ENCODE measurements at places on chromosomes 2 and 18.

DNA sequence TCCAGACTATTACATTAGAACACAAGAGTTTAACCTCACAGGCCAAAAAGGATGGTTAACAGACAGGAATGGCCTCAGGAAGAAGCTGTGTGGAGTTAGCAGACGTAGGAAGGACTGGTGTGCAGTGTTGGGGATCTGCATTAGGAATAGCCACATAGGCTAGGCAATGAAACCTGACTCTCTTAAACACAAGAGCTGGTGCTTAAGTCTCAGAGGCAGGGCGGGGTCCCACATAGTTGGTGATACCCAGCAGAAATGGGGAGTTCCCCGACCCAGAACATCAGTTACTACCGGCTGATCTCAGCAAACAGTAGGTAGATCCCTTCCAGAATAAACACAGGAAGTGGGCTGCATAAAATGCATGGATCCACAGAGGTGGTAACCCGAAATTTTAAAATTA lies 64.1 kb downstream of the CCDC93 start:
- no peak for DNase-seq

DNA sequence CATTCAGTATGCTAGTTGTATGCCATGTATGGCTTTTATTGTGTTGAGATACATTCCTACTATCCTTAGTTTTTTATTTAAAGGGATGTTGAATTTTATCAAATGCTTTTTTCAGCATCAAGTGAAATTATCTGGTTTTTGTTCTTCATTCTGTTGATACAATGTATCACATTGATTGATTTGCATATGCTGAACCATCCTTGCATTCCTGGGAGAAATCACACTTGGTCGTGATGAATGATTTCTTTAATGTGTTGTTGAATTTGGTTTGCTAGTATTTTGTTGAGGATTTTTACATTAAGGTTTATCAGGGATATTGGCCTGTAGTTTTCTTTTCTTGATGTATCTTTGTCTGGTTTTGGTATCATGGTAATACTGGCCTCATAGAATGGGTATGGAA lies 49.7 kb downstream of the CD28 start:
- DNase-seq, result no peak

GRCh38 chr2:128311216-128311754 lies 7.4 kb downstream of the HS6ST1 start:
- no peak for DNase-seq

DNA sequence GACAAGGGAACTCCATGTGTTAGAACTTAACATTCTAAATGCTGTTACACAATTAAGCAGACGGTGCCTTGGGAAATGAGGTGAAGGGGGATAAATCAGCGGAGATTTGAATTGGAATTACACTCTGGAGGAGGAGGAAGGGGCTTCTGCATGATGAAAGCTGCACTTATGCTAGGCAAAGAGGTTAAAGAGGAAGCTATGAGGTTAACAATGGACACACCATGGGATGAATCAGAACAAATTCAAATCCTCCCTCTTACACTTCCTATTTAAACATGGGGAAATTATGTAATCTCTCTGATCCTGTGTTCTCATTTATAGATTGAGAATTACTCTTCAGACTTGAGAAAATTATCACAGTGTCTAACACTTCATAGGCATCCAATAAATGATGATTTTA lies 121.5 kb upstream of the SIX2 start:
- no peak for DNase-seq

DNA sequence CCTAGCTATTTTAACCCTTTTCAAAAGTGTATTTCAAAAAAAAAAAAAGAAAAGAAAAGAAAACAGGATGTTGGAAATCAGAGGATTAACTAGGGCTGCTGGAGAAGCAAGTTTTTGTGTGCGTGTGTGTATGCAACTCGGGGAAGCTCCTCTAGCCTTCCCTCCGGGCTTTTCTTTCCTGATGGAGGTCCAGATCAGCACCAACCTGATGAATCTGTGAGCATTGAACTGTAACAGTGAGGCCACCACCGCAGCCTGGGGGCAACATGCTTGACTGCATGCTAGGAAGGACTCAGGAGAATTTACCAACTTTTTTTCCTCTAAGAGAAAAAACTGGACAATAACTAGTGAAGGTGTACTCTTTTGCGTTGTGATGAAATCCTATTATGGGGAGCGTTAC lies 2.3 kb downstream of the OBSL1 start:
- no peak for DNase-seq

- no peak for DNase-seq
These were observed 42.7 kb upstream of the LTBP1 start for GRCh38 chr2:32904074-32904473.

DNA sequence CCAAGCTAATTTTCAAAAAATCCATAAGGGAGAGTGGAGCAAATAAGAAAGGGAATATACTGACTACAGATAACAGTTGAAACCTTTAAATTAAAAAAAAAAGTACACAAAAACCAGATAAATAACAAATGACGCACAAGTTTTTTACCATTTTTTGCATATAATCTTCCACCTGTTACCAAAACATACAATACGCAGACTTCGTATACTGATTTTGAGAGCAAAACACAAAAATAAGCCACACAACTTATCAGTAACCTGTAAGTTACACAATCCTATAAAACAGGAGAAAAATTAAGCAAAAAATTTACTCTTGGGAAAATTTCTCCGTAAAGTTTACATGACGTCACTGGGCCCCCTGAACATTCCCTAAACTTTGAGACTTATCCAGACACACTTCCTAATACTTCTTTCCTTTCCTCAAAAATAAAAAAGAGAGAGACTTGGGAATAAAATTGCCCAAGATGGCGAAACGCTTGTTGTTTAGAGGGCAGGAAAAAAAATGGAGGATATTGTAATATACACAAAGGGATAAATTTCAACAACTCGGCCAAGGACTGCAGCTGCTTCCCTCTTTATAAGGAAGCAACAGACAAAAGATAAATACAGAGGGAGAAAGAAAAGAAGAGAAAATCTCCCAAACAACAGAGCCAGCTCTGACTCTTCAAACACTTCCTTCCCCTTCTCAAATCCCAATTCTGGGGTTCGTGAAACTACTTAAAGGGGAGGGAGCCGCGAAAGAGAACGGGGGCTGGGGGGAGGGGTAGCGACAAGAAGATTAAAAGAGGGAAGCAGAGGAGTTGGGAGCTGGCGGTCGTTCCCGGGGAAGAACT lies 1.6 kb downstream of the BAZ2B start:
- DNase-seq, result no peak

DNA sequence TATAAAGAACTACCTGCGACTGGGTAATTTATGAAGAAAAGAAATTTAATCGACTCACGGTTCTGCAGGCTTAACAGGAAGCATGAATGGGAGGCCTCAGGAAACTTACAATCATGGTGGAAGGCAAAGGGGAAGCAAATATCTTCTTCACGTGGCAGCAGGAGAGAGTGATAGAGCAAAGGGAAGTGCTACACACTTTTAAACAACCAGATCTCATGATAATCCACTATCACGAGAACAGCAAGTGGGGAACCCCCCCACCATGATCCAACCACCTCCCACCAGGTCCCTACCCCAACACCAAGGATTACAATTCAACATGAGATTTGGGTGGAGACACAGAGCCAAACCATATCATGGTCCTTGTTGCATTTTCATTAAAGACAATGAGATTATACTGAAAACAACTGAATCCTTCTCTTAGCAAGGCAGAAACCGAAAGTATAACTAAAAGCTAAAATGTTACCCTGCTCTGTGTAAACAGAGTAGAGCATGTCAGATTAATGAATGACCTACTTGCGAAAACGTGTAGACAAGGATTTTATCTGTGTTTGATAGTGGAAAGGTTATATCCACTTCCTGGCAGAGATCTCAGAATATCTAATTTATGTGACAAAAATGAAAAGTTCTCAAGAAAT lies 60.1 kb upstream of the RBBP8 start:
- no peak for DNase-seq

DNA sequence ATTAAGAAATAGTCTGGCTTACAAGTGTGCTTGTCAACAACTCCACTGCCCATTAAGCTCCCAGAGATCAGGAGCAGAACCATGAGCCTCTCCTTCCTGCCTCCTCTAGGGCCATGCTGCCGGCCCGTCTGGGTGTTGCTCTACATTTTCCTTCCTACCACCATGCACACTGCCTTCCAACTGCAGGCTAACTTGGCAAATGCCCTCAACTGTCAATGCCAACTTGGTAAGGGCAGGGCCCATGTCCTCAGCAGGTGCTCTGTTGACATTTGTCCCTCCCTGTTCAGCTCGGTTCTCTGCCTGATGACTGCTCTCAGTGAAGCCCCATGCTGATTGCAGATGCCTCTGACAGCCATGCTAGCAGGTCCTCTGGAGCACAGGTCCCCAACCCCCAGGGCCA lies 345.2 kb downstream of the ALK start:
- DNase-seq, result no peak

GRCh38 chr18:50287028-50287440 lies 458 bp downstream of the CXXC1 start:
- DNase-seq, result no peak

All from stimulated activated CD8-positive, alpha-beta memory T cell treated with anti-CD3 and anti-CD28 coated beads, Interleukin-2, amount 100 ng/mL, for 48 hours (primary cell).